ENCODE measurements at places on chromosomes 13 and 19.
A peak's percentile ranks its signal among the peaks of the same experiment; 100 is the strongest.

DNA sequence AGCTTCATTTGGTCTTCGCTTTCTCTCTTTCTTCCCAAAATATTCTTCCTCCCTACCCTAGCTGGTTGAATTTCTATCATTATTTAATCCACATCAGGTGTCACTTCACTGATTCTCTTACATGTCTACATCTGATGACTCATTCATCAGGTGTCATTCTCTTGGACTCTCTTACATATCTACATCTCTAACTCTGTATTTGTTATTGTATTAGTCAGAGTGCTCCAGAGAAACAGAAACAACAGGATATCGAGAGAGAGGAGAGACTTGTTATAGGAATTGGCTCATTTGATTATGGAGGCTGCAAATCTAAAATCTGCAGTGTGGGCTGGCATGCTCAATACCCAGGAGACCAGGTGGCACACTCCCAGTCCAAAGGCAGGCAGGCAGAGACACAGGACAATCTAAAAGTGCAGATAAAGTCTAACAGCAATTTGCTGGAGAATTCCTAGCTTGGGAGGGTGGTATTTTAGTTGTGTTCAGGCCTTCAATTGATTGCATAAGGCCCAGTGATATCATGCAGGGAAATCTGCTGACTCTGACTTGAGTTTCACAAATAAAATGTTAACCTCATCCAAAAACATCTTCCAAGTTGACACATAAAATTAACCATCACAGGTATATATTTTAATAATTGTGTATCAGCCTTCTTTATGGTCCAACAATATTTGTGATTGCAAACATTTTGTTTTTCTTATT is 541.4 kb upstream of the SLITRK5 start:
- no peak for DNase-seq

DNA sequence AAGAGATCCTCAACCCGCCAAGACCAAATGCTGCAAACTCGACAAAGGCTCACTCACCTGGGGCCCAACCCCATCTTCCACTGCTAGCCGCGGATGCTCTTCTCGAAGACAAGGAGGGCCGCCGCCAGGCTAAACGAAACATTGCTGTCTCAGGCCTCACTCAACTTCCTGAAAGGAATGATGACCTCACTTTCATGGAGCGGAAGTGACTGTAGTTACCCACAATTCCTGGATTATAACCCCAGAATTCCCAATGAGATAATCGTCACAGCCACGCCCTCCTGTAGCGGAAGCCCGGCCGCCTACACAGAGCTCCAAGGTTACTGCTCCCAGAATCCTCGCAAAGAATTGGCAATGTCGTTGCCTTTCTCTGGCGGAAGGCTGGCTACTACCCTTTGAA is 10.5 kb upstream of the ZNF112 start:
- no peak for DNase-seq

GRCh38 chr19:35052599-35053190 is 11.2 kb downstream of the HPN start:
- no peak for DNase-seq

DNA sequence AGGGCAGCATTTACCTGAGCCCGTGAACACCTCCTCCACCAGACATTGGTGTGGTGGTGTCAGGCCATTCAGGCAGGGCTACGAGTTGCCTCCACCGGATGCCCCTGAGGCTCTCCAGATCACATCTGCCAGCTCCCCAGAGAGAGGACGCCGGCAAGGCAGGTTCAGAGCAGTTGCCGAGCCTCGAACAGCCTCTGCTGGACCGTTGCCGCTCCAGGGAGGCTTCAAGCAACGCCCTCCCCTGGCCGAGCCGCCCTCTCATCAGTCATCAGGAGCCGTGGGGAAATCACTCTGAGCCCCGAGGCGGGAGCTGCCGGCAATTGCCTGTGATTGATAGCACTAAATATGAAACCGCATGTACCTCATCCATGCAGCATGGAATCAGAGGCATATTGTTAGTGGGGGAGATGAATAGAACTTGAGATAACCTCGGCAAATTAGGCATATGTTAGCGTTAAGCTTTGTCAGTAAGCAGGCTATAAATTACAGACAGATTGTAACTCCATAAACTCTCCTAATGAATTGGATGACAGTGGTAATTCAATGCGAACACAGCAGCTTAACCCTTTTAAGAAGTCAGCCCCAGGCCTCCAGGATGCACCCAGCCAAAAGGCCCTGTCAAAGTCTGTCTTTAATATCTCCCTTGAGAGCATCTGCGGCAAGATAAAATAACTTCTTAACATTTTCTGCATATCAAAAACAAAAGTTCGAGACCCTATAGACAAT is 29.8 kb upstream of the SPACA7 start:
- DNase-seq = no peak

DNA sequence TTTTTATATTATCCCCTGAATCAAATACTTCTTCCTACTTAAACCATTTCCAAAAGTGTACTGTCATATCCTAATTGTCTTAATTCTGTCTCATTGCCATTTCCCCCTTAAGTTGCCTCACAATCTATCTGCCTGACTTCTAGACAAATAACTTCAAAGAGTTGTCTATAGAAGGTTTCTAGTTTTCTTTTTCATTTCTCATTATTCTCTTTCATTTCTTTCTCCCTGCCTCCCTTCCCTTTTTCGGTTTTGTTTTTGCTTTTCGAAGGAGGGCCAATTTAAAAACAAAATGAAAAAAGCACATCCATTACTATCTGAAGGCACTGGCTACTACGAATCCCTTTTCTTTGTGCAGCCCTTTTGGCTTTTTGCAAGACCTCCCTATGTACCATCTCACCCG is 367.2 kb downstream of the DNAJC15 start:
- DNase-seq = no peak

- no peak for DNase-seq
These were observed 79.2 kb upstream of the C13orf46 start for GRCh38 chr13:114053026-114053425.

DNA sequence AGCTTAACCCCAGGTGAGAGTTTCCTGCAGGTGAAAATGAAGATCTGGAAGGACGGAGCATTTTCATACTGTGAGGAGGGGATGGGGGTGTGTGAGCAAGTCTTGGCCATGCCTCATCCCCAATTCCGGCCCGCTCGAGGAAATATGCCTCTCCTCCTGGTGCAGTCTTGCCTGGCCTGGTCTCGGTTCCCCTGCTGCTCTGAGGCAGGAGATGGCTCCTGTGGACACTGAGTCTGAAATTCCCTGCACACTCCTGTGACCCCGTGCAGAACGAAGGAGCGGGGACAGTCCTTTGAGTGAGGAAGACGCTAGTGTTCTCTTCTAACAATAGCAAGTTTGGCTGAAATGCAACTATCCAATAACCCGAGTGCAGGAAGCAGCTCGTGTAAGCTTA is 329 bp upstream of the ZNF439 start:
- DNase-seq = no peak

DNA sequence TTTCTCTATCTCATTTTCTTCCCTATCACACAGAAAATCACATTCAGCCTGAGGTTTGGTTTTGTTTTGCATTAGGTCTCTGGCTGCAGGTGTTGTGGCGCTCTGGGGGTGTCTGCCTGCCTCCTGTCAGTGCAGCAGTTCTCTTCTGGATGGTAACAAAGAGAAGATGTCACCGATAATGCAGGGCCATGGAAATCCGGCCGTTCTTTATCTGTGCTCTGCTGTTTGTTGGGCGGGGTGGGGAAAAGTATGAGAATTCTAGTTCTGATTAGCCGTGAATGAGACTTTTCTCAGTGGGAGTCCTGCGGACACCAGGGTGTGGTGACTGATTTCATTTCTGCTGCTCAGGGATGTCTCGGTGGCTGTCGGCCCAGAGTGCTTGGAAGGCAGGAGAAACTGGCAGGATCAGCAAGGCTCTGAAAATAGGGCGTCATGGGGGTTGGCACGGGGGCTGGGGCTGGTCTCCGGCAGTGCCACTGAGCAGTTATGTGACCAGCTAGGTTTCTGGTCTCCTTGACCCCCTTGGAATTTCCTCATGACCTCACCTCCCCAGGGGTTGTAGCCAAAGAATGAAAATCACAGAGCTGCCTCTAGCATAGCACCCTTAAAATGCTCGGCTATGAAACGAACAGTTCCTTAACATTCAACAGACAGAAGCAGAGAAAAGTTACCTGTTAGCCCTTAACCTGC is 5.0 kb downstream of the RNF113B start:
- peak; percentile 19 for DNase-seq

Measured in tibial nerve (tissue), 4 donors.